Renal pelvis (tissue), 12 donors: ENCODE measurements at places on chromosomes 4 and X.

DNA sequence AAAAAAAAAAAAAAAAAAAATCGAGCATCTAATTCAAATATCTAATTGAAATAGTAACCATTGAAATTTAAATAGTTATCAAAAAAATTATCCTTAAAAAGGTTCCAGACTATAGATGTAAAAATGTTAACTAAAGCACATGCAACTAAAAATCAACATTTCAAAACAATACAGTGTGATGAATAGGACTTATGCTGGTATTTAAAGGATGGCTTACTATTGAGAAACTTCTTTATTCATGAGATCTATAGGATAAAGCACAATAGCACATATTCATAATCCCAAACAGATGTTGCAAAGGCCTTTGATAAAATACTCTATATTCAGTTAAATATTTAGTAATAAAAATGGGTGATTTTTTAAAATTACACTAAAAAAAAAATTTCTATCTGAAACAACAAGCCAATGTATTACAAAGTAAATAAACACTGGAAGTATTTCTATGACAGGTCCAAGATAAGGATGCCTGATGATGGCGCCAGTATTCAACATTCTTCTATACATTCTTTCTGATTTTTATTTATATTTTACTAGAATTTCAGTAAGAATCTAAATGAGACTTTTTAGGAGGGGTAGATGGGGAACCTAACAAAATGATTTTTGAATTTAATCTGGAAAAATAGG lies 26.3 kb downstream of the DCLK2 start:
- no peak for DNase-seq

DNA sequence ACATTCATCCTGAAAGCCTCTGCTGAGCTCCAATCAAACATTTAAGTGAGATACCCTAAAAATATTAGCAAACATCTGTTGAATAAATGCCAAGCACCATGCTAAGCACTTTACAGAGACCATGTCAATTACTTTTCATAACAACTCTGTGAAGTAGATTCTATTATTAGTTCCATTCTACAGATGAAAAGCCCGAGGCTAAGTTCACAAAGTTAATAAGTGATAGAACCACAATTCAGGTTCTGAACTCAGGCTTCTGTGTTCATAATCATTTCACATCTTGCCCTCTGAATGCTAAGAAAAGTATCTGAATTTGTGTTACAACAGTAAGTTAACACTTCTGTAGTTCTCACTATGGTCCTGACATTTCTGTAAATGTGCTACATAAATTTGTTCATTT lies 27.4 kb downstream of the SEL1L3 start:
- no peak for DNase-seq

DNA sequence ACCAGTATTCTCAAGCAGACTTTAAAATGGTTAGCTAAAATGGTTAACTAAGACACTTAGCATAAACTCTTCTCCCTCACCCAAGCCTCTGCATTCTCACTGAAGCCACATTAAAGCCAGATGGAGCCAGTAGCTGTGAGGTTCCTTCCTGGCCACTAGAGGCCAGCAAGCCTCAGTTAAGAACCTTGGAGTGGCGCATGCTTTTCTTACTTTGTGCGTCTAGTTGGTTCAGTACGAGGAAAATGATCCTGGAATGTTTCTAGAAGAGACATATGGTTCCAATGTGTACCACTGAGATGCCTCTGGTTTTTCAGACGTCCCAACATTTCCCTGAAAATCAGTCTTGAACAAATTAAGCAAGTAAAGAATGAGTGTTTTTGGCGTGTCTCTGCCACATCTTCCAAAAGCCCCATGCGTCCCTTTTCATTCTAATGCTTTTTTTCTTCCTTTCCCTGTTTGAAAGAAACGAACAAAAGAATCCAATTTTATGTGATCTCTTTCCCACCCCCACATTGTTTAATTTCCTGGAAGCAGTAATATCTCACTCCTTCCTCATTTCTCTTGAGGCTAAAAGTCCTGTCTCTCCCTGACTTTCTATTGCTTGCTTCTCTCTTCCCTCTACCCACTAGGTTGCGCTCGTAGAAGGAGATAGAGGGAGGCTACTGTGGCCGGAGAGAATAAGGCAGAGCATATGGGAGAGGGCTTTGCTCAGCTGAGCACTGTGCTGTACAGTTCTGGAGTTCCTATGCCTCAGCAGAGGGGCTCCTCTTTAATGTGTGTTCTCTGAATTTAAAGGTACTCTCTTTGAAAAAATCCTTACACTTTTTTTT lies 82.9 kb upstream of the TAB3 start:
- peak; percentile 24 for DNase-seq

- no peak for DNase-seq
Measured at GRCh38 chr4:138161351-138161750, 80.8 kb downstream of the SLC7A11 start.

DNA sequence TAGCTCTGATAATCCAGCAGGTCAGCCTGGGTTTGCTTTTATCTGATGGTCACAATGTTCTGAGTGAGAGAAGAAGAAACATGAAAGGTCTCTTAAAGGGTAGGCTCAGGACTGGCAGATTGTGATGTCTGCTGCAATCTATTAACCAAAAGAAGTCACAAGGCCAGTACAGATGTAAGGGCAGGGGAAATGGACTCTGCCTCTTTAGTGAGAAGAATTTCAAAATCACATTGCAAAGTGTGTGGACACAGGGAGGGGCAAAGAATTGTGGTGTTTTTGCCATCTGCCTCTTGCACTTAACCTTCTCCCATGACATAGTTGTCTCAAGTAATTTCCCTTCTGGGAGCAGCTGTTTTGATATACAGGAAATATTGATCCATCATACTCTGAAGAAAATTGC lies 40.9 kb downstream of the IL1RAPL1 start:
- no peak for DNase-seq

DNA sequence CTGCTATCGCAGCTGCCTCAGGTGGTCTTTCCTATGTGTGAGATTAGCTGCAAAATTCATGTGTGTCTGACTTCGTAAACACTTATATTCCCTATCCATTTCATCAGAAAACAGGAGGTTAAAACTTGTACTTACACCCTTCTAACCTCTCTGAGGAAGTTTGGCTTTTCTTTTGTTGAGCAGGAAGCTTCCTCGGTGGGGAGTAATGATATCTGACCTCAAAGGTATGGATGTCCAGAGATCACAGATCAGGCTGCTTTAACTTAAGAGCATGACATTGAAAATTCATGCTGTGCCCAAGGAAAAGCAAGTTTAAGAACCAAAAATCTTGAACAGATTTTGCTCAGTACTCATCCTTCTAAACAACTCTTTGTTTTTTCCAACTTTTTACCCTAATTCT lies 429.1 kb downstream of the STIM2 start:
- no peak for DNase-seq

- DNase-seq, result no peak
Measured at GRCh38 chr4:6692806-6693205, 872 bp upstream of the S100P start.

GRCh38 chrX:40173143-40174000 lies 75.6 kb upstream of the BCOR start:
- DNase-seq, result no peak

- no peak for DNase-seq
Measured at GRCh38 chr4:117328333-117328732, 243.0 kb upstream of the TRAM1L1 start.

GRCh38 chr4:15568821-15569220 lies 86.3 kb downstream of the FBXL5 start:
- no peak for DNase-seq

DNA sequence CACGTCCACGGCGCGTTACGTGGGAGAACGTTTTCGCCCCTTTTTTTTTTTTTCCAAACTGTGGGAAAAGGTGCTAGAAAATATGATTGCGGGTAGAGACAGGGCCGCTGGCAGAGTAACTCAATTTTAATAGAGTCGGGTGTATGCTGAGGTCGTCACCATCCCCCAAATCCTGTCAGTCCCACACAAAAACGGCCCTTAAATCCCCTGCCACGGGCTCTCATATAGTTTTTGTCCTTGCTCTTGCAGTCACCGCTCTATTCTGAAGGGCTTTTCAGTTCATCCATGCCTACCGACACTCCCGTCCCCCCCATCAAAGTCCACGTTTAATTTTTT lies 796 bp upstream of the MED14 start:
- DNase-seq, result peak; percentile 15

DNA sequence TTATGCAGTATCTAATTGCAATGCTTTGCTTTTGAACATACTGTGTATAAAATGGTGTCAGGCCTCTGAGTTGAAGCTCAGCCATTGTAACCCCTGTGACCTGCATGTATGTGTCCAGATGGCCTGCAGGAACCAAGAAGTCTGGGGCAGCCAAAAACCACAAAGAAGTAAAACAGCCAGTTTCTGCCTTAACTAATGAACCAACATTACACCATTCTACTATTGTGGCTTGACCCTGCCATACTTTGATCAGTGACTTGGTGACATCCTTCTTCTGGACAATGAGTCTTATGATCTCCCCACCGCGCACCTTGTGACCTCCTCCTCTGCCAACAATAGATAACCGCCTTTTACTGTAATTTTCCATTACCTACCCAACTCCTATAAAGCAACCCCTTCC lies 131.6 kb downstream of the CBLL2 start:
- DNase-seq, result no peak

- DNase-seq, result peak; percentile 3
Measured at GRCh38 chrX:151397741-151398070, 700 bp downstream of the VMA21 start.

- DNase-seq, result no peak
Measured at GRCh38 chr4:185202984-185203485, 765 bp downstream of the CFAP97 start.

GRCh38 chr4:25811841-25812240 lies 50.9 kb downstream of the SEL1L3 start:
- DNase-seq, result no peak

- DNase-seq, result no peak
Measured at GRCh38 chrX:96615448-96615847, 69.2 kb upstream of the DIAPH2 start.

DNA sequence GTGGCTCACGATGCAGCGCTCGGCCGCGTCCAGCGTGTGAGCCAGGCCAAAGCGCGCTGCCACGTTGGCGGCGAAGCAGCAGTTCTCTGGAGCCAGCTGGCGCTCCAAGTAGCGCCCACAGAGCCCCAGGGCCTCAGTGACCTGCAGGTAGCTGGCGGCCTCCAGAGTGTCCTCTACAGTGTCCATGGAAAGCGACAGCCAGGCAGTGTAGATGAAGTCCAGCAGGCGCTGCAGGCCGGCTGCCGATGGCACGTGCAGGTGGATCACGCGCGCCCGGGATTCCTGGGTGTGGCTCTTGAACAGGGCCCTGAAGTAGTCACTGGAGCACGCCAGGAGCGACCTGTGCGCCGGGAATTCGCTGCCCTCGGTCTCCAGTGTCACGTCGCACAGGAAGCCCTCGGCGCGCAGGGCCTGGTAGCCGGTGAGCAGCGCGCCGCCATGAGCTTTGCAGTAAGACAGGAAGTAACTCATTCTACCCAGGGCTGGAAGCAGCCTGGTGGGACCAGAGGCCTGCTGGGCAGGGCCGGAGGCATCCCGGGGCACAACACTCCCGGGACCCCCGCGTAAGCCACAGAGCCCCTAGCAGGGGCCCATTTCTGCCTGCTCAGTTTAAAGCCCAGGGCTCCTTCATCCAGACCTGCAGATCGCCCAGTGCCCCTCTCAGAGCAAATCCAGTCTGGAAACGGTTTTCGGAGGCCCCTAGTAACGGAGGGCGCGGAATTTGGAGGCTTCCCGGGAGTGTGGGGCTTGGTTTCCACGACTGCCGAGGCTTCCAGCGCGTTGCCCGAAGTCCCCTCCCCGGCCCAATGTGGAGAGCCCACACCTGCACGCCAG lies 595 bp downstream of the KLHL34 start:
- no peak for DNase-seq

- peak; percentile 56 for DNase-seq
Measured at GRCh38 chr4:14196131-14196530, 568.6 kb upstream of the BOD1L1 start.

DNA sequence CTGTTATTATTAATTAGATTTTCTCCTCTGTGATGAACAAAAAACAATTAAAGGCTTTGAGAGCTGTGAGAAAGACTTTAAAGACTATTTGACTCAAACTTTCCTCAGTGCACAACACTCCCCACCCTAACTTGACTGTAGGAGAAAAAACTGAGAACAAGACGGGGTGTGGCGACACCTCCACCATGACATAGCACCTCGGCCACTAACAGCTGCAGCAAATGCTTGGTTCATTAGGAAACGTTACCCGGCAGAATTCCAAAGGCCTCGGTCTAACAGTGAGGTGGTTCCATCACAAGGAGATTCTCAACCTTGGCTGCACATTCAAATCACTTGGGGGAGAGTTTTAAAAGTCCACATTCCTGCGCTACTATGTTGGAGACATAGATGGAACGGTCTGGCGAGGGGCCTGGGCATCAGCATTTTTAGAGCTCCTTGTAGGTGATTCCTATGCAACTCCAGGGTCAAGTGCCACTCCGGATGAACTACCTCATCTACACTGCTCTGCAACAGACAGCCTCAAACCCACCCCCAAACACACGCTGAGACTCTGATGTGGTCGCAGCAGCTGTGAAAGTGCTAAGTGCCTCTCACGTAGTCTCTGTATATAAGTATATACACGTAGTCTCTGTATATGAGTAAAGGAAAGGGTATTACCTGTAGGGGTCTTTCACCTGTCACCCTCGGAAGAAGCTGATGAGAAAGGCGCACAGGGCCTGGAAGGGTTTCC lies 1.0 kb downstream of the FGFBP2 start:
- DNase-seq, result no peak

DNA sequence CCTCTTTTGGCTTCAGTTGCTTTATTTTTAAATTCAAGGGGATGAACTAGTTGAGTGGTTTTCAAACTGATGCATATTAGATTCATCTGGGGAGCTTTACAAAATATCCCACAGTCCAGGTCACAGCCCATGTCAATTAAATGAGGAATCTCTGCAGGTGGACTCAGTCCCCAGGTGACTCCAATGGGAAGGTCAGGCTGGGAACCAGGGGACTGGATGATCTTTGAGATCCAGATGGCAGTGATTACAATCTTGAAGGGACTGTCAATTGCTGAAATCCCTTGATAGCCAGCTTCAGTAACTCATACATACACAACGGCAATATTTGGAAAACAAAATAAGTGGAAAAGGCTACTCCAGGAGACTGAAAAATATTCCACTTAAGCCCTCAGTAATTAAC lies 7.0 kb downstream of the ADH1B start:
- DNase-seq, result no peak

DNA sequence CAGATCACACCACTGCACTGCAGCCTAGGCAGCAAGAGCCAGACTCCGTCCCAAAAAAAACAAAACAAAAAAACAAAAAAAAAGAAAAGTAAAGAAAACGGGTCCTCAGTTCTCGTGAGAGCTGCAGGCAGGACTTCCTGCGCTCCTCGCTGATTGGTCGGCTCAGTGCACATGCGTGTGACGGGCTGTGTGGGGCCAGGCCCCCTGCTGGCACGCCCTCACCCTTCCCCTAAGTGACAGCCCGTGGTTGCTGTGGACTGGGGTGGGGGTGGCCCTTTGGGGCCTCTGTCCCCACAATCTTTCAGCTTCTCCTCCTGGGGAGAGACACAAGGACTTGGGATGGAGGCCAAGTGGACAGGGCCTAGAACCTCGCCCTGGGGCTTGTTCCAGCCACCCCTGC lies at the start of gene FAM9B:
Gene FAM9B (minus strand): TSS at position 139 of the 400 bp plus-strand sequence. CDS start 1,141 bp downstream, outside the sequence.
- no peak for DNase-seq

GRCh38 chr4:108649863-108650211 lies 562 bp upstream of the OSTC start:
- DNase-seq, result no peak

- no peak for DNase-seq
Measured at GRCh38 chr4:152462695-152463094, 73.2 kb downstream of the FBXW7 start.
